ENCODE measurements at places on chromosomes 6 and 20.

DNA sequence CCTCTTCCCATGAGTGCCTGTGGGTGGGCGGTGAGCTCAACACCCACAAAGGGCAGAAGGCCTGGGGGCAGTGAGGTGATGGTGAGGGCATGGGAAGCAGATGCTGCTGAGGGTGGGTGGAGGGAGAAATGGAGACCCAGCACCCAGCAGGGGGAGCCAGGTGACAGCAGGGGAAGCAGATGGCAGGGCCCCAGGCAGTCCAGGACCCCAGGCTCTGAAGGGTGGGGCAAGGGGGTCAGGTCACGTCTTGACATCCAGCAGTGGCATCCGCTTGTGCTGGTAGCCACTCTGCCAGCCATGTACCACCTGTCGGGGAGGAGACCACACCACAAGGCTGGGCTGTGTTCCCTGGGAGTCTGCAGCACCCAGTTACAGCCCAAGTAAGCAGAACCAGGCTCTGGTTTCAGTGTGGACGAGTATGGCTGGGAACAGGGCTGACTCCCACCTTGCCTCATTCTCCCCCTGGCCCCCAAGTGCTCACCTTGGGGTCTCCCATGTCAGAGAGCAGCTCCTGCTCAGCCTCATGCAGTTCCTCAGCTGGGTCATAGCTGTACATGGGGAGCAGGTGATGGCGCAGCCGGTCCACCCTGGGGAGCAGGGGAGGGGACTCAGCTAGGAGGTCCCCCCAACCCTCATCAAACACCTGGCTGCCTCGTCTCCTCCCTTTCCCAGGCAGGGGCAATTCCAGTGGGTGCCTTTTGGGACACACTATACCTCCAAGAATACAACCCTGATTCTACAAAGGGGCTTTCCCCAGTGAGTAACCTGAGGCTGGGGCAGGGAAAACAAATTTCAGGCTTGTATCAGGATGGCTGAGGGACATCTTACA, 2.0 kb downstream of the SMIM29 start:
- DNase-seq, result peak; percentile 70

- DNase-seq, result peak; percentile 68
Observed at GRCh38 chr6:42629845-42630244, 66.0 kb downstream of the UBR2 start.

GRCh38 chr6:90289902-90290301, 6.7 kb downstream of the BACH2 start:
- DNase-seq, result no peak

GRCh38 chr6:129382916-129383315, 327.1 kb downstream of the ARHGAP18 start:
- no peak for DNase-seq

GRCh38 chr6:29011276-29011734, 6.2 kb upstream of the ZNF311 start:
- DNase-seq, result peak; percentile 40

GRCh38 chr6:125307150-125307838, 5.5 kb upstream of the HDDC2 start:
- DNase-seq, result no peak

- DNase-seq, result peak; percentile 58
Observed at GRCh38 chr6:138287144-138287955, 69.1 kb upstream of the PBOV1 start.

GRCh38 chr6:127956956-127957355, 56.1 kb upstream of the THEMIS start:
- DNase-seq, result no peak

All from GM12865 (cell line).